ENCODE measurements at places on chromosomes 5 and 9.

DNA sequence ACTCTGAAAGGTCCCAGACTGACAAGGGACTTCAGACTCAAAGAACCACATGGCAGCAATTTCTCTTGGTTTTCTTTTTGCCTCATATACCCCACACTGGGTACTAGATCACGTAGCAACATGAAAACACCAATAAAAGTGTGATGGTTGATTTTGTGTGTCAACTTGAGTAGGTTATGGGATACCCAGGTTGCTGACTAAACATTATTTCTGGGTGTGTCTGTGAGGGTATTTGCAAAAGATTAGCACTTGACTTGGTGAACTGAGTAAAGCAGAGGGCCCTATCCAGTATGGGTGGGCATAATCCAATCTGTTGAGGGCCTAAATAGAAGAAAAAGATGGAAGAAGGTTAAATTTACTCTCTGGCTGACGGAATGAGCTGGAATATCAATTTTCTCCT, 53.8 kb upstream of the ZNF618 start:
- DNase-seq: no peak

DNA sequence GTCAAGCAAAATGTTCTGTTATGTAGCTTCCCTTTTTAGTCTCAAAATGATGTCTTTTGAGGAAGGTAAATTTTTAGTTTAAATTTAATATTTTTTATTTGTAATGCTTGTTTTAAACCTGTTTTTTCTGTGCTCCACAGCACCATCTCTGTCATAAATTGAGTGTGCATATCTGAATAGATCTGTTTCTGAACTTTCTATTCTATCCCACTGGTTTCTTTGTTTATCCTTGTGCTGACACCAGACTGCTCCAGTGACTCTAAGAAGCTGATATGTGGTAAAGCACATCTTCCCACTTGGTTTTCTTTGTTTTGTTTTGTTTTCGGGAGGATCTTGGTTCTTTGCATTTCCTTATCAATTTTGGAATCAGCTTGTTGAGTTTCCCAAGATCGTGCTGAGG, 7.1 kb upstream of the RNF145 start:
- no peak for DNase-seq

DNA sequence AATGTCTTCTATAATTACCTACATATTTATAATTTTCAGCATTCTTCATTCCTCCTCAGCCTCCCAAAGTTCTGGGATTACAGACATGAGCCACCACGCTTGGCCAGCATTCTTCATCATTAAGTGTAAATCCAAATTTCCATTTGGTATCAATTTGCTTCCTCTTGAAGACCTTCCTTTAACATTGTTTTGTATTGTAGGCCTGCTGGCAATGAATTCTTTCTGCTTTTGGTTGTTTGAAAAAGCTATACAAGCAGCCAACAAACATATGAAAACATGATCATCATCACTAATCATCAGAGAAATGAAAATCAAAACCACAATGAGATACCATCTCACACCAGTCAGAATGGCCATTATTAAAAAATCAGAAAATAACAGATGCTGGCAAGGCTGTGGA, 56.4 kb downstream of the GCNT4 start:
- DNase-seq: no peak

- DNase-seq: no peak
Observed at GRCh38 chr5:158461240-158461854, 602.4 kb upstream of the CLINT1 start.

DNA sequence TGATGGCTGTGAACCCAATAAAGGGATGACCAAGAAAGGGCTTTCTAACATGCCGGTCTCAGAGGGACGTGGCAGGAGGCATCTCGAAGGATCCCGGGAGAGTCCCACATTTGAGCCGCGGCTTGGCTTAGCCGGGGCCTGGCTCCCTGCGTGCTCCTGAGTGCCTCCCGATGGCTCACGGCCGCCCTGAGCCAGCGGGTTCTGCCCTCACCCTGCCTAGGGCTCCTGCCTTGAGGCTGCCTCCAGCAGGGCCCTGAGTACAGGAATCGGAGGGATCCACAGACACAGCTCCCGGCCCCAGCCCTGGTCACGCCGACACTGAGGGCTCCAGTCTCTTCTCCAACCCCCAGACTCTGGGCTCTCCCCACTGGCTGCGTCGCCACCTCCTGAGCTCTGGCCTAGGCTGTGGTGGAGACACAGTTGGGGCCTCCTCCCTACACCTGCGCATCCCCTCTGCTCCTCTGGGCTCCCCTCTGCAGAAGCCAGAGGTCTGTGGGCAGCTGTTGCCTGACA, 44.1 kb upstream of the RXRA start:
- DNase-seq: no peak

DNA sequence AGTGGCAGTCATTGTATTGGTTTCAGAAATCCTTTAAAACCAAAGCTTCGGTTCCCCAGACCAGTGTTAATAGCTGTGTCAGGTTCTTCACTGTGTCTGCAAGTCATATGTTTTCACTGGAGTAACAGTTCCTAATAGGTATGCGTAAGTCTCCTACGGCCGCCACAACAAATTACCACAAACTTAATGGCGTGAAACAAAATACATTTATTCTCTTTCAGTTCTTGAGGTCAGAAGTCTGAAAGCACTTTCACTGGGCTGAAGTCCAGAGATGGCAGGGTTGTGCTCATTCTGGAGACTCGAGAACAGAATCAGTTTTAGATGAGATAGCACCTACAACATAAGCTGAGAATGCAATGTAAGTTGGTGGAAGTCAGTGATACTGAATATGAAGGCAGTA, 556.2 kb downstream of the TLE4 start:
- no peak for DNase-seq

DNA sequence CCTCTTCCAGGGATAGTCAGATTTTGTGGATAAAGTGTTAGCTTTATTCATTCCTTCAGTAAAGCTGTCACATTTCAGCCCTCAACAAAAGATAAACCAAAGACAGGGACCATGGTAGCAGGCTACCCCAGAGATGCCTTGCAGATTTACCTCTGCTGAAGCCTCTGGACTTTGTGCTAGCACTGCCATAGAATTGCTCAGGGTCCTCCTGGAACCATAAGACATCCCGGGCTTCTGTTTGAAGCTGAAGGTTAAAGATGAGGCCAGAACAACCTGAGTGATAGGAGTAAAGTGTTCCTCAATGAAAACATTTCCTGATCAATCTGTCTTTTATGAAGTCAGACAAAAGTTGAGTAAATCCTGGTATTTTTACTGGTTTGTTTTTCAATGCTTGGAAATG, 57.5 kb upstream of the ARL15 start:
- no peak for DNase-seq

GRCh38 chr5:147113967-147114366, 120.9 kb upstream of the STK32A start:
- no peak for DNase-seq

GRCh38 chr5:72452515-72453245, 54.5 kb downstream of the ZNF366 start:
- DNase-seq: no peak

DNA sequence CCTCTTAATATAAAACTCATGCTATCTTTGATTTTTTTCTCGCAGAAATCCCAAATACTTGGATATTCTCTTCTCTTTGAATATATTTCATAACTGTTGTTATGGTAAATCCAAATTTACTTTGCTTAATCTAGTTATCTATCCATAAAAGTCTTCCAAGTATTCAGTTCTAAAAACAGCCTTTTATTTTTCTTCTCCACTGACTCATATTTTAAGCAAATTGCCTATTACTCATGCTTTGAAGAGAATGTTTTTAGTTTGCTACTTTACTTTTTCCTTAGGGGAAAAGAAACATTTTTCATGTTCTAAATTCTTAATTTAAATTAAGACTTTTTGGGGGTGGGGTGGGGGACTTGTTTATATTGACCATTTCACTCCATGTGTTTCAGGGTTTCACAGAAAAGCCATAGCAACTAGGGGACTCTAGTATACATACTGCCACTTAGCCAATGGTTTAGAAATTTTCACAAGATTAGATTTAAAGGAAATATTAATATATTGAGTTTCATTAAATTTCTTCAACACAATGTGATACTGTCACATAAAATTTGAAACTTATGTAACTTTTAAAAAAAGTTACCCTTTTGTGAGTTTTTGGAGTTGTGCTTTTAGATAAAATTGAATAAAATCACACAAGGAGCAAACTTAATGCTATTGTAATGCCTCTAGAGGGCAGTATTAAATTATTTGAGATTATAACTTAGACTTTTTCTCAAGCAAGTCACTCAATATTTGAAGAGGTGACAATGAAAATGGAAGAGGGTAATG, 545.8 kb upstream of the ARRDC3 start:
- no peak for DNase-seq

GRCh38 chr5:41748631-41749030, 121.6 kb downstream of the OXCT1 start:
- no peak for DNase-seq

GRCh38 chr5:171479776-171480125, 60.3 kb downstream of the FGF18 start:
- DNase-seq: no peak

- DNase-seq: no peak
Observed at GRCh38 chr5:115455301-115455707, 89.3 kb downstream of the FEM1C start.

- DNase-seq: no peak
Observed at GRCh38 chr5:112126982-112127381, 292.1 kb downstream of the EPB41L4A start.

All from GF-D8 (cell line).